CD4-positive, alpha-beta T cell treated with Interferon alpha-2 for 1 hour (primary cell): ENCODE measurements at places on chromosomes 7 and 10.

GRCh38 chr10:93947055-93947454 is 46.7 kb upstream of the PLCE1 start:
- DNase-seq, result no peak

DNA sequence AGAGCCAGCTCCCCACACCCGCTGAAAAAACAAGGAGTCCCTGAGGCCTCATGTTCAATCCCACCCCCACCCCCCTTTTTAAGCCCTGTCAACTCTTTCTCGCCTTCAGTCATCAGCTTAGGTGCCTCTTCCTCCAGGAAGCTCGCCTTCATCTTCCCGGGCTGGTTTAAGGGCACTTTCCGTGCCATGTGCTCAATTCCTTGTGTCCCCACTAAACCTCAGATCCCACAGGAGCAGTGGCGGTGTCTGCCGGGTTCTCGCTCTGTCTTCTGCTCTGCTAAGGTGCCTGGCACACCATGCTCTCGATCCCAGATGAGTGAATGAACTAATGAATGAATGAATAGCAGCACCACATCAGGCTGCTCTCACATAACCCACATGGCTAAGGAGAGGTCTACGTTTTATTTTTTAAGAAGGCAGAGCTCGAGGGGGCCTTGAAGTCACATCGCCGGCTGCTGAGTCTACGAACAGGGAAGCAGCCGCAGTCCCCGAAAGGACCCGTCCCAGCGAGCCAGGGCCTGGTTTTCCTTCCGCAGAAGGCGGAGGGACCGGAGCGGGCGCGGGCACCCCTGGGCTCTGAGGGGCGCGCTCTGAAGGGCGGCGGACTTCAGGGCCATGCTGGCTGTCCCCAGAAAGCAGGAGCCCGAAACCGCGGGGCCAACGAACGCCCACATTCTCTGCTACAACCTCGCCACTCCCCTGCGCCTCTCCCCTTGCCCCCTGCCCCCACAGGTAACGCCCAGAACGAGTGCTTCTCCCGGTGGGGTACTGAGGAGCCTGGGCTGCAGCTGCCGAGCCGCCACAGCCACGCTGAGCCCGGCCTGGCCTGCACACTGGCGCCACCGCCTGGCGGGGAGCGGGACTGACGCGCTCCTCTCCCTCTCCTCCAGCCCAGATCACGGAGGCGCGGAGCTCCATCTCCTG is 73.4 kb upstream of the KCNMA1 start:
- DNase-seq, result peak; percentile 66

GRCh38 chr7:45160417-45160881 is 2.9 kb downstream of the RAMP3 start:
- DNase-seq, result no peak

DNA sequence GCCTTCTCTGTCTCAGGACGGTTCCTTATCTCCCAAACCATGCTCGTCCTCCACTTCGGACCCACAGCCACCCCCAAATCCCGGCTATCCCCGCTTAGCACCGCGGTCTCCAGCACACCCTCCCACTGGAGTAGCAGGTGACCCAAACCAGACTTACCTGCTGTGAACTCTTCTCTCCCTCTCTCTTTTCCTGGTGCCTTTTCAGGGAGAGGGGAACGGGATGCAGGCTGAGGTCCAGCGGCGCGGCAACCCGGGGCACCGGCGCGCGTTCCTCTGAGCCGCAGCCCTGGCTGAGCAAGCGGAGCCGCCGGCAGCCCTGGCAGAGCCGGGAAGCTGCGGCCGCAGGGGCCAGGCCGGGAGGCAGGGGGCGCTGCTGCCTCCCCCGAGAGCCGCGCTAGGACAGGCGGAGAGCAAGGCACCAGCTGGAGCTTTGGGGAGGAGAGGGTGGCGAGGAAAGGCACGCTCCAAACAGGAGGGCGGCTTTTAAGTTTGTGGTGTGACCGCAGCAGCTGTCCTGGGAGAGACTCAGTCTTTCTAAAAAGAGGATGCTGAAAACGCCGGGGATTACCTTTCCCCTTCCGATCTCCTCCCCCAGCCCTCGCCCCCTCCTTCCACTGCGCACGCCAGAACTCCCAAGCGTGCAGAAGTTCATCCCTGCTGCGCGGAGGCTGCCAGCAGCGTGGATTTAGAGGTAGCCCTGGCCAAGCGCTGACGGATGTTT is at the start of gene SEMA3D:
Gene SEMA3D, minus strand, starts transcription at position 536 of the 721 bp plus-strand sequence. CDS start 65,165 bp downstream, outside the sequence.
- DNase-seq, result no peak

GRCh38 chr7:1103789-1104515 is 16.0 kb downstream of the GPER1 start:
- no peak for DNase-seq

DNA sequence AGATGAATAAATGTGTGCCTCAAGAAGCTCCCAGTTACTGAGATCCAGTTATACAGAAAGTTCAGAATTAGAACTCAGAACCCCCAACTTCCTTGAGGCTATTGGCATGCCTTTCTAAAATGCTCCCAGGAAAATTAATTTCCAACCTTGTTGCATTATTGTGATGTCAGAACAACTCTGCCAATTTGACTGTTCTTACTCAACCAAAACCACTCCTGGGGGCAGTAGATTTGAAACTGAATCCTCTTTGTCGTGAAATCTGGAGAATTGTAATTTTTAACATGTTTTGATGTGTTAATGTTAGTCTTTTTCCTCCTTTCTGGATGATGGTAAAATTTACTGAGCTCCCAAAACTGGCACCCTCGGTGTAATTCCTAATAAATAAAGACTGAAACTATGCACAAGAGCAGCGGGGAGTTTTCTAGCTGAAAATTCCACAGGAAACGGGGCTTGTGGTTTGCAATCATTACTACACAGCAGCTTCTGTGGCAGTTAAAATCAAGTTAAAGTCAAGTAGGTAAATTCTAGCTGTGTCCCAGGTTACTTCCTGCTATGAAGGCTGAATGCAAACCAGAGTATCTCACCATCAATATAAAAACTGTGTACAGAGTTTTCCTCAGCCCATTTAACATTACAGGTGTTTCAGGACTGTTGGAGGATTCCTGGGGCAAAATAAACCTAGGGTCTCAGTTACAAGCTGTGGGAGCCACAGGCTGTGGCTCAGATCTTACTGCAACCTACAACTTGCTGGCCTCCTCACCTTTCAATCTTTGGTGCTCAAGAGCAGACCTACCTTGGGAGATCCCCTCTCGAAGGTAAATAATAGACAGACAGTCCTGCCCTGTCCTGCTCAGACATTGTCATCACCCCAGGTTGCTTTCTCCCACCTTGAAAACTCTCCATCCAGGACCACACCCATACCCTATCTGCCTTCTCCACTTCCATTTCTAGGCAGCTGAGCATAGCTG is 156.3 kb upstream of the KMT2E start:
- no peak for DNase-seq

- no peak for DNase-seq
These were observed 315.1 kb downstream of the BBS9 start for GRCh38 chr7:33444511-33444910.

DNA sequence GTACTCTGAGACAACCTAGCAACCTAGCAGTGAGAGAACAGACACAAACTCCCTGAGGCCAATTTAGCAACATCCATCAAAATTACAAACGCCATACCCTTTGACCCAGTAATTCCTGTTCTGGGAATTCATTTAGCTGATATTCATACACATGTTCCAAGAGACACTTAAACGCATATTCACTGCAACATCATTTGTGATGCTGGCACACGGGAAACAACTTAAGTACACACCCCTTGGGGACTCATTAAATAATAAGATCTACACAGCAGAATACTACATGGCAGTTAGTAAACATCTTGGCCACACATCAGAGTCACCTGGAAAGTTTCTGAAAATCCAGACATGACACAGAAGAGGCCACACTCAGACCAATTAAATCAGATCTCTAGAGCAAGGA is 17.6 kb downstream of the NUDCD3 start:
- no peak for DNase-seq

- no peak for DNase-seq
These were observed 16.7 kb downstream of the PPP1R3C start for GRCh38 chr10:91616137-91616536.

DNA sequence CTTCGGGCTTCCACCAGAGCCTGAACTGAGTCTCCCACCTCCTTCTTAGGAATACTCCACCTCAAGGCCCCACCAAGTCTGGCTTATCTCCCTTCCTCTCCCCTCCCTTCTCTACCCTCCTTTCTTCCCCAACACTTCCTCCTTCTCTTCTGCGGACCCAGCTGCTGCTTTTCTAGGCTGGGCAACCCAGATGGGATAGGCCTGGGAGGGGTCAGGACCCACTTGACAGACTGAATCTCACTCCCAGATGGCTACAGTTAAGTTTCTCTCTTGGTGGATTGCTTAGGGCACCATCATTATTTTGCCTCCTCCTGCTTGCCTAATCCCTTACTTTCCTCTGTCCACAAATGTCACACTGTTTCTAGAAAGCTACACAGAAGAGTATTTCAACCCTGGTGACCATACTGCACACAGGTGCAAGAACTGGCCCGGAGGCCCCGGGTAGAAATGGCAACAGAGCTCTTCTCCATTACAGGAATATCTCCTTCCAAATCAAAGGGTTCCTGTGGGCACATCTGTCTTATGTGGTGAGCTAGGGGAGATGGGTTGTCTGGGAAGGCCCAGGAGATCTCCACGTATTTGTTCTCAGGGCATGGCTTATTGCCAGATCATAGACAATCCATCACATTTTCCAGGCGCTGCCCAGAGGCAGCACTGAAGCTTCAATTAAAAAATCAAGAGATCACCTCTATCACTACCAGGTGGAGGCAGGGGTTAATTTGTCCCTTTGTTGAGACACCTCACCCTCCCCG is 5.1 kb upstream of the HOXA11 start:
- DNase-seq, result no peak

GRCh38 chr10:43392748-43393147 is 16.2 kb downstream of the HNRNPF start:
- DNase-seq, result no peak

- no peak for DNase-seq
These were observed 998.6 kb downstream of the REEP3 start for GRCh38 chr10:64519831-64520230.

DNA sequence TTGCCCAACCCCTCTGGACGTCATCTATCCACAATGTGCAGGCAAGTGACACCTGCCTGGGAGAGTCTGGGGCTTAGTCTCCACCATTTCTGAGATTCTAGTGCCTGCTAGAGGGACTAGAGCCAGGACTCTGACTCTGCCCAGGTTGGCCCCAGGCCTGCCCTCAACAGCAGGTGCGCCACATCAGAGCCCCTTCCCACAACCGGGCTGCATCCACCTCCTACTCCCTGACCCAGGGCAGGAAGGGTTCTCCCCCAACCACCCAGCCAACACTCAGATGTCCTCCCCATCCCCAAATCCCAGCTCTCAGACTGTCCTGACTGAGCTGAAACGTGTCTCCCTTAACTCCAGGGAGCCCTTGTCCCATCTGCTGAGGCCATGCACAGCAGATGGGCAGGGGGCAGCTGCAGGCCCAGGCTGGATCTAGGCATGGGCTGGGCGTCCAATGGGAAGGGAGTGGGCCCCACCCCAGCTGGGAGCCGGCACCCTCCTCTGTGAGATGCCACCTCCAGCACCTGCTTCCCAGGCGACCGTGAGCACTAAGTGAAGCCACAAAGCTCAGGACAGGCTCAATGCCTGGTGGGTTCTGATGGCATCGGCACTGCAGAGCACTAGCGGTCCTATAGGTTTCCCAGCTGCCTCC is 49.2 kb downstream of the RASGEF1A start:
- no peak for DNase-seq

DNA sequence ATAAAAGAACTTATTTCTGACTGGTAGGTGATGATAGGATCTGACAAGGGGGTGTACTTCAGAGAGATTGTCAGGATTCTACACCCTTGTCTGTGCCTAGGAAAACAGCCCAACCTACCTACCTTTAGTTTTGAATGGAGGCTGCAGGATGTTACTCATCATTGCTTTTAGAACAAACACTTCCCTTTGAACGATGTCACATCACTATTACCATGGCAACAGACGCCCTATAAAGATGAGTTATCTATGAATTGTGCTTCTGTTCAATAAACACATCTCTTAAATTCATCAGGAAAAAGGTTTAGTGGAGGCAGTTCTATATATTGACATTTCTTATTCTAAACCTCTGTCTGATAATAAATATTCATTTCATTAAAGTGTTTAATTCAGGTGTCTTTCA is 362.4 kb downstream of the CNTNAP2 start:
- no peak for DNase-seq

DNA sequence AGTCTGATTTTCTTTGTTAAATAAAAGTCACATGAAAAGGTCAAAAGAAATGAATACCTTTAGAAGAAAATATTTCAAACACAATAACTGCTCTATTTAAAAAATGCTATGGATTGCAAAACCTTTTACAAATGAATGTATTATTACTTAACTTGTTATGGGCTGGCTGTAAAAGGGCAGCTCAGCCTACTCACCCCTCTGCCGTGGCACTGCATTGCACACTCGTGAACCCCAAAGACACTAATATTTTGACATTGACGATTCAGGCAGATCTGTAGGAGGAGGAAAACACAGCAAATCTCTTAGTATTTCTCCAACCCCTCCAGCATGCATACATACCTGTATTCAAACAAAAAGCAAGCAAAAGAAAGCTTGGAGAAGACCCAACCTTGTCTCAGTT is 149.5 kb downstream of the FANK1 start:
- no peak for DNase-seq

DNA sequence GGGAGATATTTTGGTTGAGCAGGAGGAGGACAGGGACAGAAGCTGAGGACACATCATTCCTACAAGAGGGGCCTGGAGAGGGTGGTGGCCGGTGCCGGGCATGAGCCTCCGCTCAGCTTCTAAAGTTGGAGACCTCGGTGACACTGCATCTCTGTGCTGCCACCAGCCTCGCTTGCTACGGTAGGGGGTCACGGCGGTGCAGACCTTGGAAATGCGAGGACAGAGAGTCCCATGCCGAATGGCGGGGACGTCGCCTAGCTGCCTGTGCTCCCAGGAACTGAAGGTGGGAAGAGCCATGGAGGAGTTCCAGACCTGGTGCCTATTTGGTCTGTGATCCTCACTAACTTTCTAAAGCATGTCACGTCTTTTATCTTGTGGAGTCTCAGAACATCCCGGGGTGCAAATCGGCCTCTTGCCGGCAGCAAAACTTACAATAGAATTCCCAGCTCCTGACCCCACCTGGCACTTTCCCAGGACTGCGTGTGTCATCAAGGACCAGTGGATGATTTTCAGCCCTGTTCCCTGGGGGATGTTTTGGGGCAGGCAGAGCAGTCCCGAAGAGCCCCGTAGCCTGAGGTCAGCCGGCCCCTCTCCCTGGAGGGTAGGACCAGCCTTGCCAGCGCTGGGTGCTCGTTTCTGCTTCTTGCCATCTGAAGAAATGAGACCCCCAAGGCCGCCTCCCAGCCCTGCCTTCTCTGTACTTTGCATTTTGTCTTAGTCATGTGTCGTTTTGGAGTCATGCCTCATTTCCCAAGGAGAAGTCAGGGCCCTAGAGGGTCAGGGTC is 205.8 kb upstream of the SHH start:
- DNase-seq, result no peak

DNA sequence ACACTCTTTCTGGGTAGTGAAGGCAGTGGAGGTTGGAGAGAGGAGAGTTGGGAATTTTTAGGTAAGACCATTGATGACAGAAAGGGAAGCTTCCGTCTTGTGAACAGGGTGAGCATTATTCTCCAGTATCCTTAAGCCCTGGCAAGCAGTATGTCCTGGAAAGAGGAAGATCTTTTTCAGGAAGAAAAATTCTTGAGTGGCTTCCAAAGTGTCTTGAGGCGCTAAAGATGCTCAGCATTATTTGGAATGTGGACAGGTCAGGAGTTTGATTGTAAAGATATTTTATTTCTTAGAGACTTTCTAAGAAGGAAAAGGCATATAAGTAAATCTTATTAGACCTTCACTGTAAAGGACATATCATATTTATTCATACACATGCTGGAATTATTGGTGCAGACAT is 54.3 kb downstream of the ABCC2 start:
- no peak for DNase-seq

- no peak for DNase-seq
These were observed 335.2 kb upstream of the C7orf33 start for GRCh38 chr7:148255333-148255732.

- peak; percentile 66 for DNase-seq
These were observed 9.4 kb downstream of the NUB1 start for GRCh38 chr7:151351027-151351426.
